ENCODE measurements at places on chromosomes 5 and 9.
A peak's percentile ranks its signal among the peaks of the same experiment; 100 is the strongest.

- DNase-seq = no peak
Measured at GRCh38 chr5:177610131-177610769, 10.3 kb downstream of the B4GALT7 start.

- no peak for DNase-seq
Measured at GRCh38 chr9:87708986-87709728, 16.8 kb upstream of the CTSL start.

- no peak for DNase-seq
Measured at GRCh38 chr5:490116-491106, 33.8 kb downstream of the SLC9A3 start.

DNA sequence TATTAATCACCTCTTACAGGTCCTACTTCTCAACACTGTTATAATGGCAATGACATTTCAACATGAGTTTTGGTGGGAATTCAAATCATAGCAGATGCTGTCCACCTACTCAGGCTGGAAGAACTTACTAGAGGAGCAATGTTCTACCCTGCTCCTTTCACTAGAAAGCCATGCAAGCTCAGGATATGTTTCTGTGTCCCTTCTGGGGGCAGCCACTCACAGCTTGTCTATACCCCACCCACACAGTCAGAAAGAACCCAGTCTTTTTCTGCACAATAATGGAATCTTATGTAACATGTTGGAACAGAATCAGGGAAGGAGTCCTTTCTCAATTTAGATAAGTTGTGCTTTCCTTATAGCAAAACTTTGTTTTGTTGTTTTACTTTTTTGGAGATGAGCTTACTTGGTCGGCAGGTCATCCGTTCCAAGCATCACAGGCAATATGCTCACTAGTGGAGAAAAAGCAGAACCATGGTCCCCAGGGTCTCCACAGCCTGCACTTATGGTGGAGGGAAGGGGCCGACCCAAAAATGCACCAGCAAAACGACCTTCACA lies 53.3 kb upstream of the ICE1 start:
- DNase-seq = no peak

DNA sequence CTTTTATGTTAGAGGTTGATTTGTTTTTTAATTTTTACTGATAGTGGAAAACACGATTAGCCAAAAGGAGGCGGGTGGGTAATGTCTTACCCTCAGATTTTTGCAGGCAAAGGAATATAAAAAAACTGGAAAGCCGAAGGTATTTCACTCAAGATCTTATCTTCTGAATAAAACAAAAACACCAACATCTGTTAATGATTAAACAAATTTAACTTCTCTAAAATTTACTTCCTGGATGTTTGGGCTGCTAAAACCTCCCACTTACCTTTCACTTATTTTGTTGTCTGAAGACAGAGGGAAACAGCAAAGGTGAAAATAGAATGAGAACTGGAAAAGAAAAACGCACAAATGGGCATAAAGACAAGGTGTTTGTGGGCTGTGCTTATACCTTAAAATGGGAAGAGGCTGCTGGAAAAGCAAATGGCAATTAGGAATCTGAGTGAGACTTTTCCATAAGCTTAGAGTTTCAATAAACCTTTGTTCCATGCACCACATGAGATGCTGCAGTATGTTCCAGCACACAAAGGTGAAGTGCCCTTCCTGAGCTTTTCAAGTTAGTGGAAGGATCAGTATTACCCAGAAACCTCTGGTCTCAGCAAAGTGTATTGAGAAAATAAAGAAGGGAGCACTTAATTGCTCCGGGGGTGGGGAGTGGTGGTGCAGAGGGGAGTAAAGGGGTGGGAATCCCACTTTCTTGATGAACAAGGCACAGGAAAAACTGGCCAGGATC lies 298.3 kb downstream of the BNC2 start:
- no peak for DNase-seq

- DNase-seq = no peak
Measured at GRCh38 chr9:81632599-81632998, 56.7 kb downstream of the TLE1 start.

- DNase-seq = no peak
Measured at GRCh38 chr5:138064526-138064925, 19.3 kb upstream of the WNT8A start.

DNA sequence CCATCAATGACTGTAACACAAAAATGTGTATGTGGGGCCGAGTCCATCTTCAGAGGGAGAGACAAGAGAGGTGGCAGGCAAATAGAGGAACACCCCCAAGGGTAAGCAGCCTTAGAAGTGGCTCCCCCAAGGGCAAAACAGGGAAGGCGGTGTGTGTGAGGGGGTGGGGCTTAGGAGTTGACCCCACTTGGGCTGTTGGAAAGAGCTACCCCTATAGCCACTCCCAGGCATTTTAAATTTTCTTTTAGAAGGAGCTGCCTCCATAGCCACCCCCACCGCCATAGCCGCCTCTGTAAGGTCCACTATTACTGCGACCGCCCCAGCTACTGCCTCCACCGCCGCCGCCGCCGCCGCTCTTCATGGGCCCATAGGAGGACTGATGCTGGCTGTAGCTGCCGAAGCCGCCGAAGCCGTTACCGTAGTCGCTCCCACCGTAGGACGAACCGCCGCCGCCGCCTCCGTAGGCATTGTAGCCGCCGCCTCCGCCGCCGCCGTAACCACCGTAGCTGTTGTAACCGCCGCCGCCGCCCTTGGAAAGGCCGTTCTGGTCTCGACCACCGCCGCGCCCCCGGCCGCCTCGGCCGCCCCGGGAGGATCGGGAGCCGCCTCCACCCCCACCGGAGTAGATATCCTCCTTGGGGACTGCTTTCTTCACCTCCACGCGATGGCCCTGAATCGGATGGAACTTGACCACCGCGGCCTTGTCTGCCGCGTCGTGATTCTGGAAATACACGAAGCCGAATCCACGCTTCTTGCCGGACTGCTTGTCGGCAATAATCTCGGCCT lies 1.1 kb downstream of the HNRNPA0 start:
- DNase-seq = peak; percentile 35

DNA sequence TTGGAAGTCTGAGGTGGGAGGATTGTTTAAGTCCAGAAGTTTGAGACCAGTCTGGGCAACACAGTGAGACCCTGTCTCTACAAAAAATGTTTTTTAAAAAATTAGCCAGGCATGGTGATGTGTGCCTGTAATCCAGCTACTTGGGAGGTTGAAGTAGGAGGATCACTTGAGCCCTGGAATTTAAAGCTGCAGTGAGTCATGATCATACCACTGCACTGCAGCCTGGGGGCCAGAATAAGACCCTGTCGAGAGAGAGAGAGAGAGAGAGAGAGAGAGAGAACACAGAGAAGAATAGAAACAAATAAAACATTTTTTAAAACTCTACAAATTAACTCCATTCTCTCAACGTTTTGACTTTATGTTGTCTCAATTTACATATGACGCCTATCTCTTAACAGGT lies 111.8 kb downstream of the BARX1 start:
- no peak for DNase-seq

GRCh38 chr5:84546686-84547085 lies 162.0 kb upstream of the EDIL3 start:
- DNase-seq = no peak

- no peak for DNase-seq
Measured at GRCh38 chr5:159788835-159789331, 127.4 kb upstream of the ADRA1B start.

DNA sequence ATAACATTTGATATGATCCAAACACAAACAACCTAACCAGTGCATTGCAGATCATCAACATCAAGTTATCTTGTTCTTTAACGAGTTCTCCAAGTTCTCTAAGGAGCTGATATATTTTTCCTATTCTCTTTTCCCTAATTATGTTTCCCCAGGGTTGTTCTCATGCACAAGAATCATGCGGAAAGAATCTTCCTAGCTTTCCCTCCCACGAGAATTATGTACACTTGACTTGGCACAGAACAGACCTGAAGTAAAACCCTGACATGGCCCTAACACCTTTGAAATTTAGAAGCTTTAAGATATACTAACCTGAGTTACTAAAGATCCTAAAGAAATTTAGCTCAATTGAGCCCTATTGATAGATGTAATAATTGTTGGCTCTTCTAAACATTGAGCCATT lies 110.7 kb upstream of the FST start:
- no peak for DNase-seq

GRCh38 chr5:14628346-14628745 lies 36.2 kb upstream of the OTULIN start:
- DNase-seq = peak; percentile 42

DNA sequence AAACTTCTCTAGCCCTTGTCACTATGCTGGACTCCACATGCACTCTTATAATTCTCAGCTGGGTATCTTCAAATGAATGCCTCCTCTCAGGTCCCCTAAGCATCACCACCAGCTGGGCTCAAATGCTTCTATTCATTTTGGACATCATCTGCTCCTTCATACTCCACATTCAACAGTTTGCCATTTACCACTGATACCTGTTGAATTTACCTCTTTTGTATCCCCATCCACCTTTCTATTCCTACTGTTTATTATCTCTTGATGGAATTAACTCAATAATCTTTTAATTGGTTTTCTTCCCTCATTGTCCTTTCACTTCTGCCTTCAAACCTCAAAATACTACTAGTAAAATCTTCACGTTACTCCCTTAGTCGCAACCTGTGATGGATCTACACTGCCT lies 14.5 kb downstream of the RANBP6 start:
- no peak for DNase-seq

DNA sequence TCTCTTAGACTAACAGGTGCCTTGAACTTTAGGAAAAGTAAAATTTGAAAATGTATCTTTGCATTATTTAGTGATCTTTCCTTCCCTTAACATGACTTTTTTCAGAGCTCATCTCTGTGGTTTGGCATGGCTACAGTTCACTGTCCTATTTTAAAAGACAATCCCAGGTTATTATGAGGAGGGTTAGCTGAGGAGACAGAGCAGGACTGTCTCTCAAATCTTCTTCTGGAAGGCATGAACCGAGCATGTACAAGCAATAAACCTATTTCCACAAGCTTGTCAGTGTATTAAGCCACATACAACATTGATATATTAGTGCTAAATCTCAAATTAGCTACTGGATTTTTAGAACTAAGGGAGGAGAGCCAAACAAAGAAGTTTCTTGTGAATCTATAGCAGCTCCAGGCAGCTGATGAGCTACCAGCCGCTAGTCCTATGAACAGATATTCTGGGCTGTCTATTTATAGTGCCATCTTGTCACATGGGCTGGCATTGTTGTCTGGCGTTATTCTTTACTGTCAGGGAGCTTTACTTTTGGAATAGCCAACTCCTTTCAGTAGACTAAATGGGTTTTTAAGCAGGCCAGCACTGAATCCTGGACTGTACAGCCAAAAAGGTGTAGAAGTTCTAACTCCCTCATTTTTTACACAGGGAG lies 171.2 kb upstream of the ACTBL2 start:
- no peak for DNase-seq

DNA sequence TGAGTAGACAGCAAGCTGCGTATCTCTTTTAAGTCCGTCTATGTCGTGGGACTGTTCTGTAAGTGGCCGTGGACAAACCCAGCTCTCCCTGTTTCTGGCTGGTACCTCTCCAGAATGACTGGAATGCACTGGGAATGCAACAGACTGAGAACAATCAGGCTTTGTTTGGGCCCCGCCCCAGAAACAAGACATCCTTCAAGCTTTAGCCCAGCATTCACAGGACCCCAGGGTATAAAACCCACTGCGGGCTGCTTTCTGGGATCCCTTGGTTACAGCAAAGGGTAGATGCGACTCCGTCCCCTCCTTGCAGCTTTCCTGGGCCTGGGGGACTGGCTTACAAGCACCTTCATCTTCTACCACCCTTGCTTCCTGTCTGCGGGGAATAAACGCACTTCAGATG lies 45.6 kb upstream of the SPTLC1 start:
- DNase-seq = no peak

- no peak for DNase-seq
Measured at GRCh38 chr5:155299386-155300005, 285.9 kb downstream of the KIF4B start.

- no peak for DNase-seq
Measured at GRCh38 chr9:127714951-127715469, 453 bp downstream of the PTRH1 start.

DNA sequence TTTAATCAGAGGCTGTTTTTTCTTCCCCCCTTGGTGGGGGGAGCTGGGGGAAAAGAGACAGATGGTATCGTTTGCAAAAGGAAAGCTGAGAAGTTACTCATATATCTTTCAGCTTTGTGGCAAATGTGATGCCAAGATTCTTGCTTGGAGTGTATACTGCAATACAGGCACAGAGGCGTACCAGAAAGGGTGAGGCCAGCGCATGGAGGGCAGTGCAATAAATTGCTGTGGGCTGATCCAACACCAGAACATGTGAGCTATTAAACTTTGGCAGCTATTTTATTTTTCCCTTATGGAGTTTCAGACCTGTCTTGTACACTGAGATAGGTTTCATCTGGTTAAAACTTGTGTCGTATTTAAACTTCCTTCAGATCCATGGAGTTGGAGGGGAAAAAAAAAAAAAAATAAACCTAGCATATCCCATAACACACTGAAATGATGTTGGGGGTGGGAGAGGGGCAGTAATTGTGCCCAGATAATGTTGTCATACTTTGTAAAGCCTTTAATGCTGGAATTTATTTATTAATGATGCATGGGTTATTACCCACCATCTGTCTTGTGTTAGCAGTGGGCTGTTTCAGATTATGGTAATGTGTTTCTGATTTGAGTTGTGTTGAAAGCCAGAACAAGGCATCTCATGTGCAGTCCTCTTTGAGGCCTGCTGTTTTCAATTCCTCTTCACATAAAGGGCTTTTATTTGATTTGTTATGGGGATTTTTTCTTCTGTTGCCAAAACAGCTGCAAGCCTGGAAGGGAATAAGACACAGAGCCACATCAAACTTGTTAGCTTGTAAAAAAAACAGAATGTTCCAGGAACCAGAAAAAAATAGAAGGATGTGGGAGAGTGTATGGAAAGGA lies 891.3 kb downstream of the TLE1 start:
- no peak for DNase-seq

GRCh38 chr5:97162045-97162444 lies 19.6 kb upstream of the LIX1 start:
- peak; percentile 28 for DNase-seq

GRCh38 chr5:160260881-160261815 lies 31.8 kb downstream of the FABP6 start:
- DNase-seq = no peak

GRCh38 chr9:109953300-109953699 lies 173.3 kb downstream of the PALM2AKAP2 start:
- DNase-seq = no peak

Measured in activated T-helper 2 cell treated with anti-CD3 and anti-CD28 coated beads, Interferon-gamma antibody, Interleukin-2, Interleukin-4, amounts not matched to agents 10 μg/mL and 5 μg/mL and 100 μg/mL, durations not matched to agents 14 hours and 24 hours and 36 hours (primary cell).